GM23248 (cell line): ENCODE measurements at places on chromosomes 5 and 9.

DNA sequence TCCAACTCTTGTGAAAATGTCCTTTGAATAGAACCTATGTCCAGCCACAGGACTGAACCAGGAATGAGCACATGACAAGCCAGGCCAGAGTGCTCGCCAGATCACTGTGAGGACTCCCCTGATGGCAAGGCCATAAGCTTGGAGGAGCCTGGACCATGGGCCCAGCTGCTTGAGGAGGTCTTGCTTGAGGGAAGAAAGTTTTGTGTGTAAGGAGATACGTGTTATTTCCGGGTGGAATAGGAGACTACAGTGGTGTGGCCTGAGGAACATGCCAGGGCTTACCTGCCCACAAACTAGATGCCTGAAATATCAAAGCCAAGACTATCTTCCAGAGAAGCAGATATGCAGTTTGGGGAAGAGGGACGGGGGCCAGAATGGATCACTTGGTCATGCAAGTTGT is 84.7 kb downstream of the LIFR start:
- no peak overlapping the region for H3K27ac ChIP-seq
- H3K27me3 ChIP-seq = no peaks in the 10 kb centered on the region

DNA sequence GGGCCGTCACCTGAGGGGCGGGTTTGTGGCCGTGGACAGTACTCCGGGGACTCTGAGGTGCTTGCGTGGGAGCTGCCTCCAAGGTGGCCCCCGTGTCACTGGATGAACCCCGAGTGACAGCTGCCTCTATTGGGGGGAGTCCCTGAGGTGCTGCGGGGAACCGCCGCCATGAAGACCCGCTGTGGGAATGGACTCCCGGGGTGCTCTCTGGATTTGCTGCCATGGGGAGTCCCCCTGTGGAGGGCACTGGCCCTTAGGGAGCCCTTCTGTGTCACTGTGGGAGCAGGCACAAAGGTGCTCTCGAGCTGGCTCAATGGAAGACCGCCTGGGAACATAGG is 100.2 kb upstream of the CCL21 start:
- no peak for DNase-seq
- H3K4me3 ChIP-seq = no peak overlapping the region
- no peaks in the 10 kb centered on the region for H3K36me3 ChIP-seq
- H3K27ac ChIP-seq = no peak overlapping the region

- H3K4me3 ChIP-seq = no peak overlapping the region
- H3K4me1 ChIP-seq = peaks cover 10% of the 10 kb centered on the region; the same call in 1 of the 2 replicates
- no peak for DNase-seq
- no peak overlapping the region for H3K27ac ChIP-seq
- H3K27me3 ChIP-seq = peaks cover 30% of the 10 kb centered on the region
- no peaks in the 10 kb centered on the region for H3K36me3 ChIP-seq
These were observed 90.1 kb downstream of the LMX1B start for GRCh38 chr9:126703866-126704156.

DNA sequence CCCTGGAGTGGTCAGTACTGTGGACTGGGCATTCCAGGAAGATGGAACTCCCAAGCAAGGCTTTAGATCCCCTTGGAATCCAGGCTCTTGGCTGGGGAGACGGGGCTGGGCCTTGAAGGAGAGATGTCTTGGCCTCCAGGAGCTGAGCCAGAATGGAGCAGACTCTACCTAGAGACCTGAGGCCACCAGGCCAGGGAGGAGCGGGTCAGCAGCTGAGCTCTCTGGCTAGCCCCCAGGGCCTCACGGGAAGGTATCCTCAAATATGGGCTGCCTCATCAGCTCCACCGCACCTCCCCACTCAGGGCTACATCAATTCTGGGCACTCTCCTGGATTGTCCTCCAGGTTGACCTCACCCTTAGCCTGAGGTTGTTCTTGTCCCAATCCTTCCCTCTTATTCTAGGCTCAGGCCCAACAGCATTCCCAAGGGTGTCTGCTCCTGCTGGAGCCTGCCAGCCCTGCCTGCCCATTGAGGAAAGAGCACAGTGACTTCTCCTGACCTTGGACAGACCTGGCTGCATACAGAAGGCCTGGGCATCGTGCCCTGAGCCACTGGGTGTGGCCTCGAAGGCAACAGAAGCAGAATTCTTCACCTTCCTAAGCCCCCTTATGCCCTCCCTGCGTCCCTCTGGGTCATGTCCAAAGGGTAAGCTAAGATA is 3.0 kb upstream of the PDLIM4 start:
- DNase-seq = no peak
- H3K27ac ChIP-seq = no peak overlapping the region
- H3K4me3 ChIP-seq = no peak overlapping the region
- peaks cover 2% of the 10 kb centered on the region for H3K4me1 ChIP-seq
- no peaks in the 10 kb centered on the region for H3K36me3 ChIP-seq
- no peaks in the 10 kb centered on the region for H3K27me3 ChIP-seq

DNA sequence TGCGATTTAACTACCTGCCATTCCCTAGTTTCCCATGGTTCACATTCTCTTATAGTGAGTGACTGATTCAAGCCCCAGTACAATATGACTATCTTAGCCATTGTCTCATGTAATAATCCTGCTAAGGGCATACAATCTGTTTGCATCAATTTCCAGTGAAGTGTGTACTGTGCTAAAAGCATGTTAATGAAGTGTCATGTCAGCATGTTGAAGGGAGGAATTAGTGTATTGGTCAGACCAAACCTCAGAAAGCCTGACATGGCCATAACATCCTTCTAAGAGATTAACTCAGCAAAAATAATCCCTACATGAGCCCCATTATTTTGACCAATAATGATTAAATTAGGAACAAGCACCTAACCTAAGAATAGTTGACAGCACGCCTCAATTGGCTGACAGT is 442.4 kb downstream of the ENC1 start:
- no peaks in the 10 kb centered on the region for H3K36me3 ChIP-seq
- DNase-seq = no peak
- H3K4me1 ChIP-seq = peaks cover 21% of the 10 kb centered on the region
- H3K4me3 ChIP-seq = no peak overlapping the region
- no peak overlapping the region for H3K27ac ChIP-seq

- H3K27ac ChIP-seq = no peak overlapping the region
- DNase-seq = no peak
- no peak overlapping the region for H3K4me3 ChIP-seq
- H3K4me1 ChIP-seq = peaks cover 26% of the 10 kb centered on the region
- H3K36me3 ChIP-seq = peaks cover 12% of the 10 kb centered on the region; the same call in 1 of the 2 replicates
- H3K27me3 ChIP-seq = no peaks in the 10 kb centered on the region
These were observed 33.7 kb downstream of the PTGES start for GRCh38 chr9:129719135-129719534.

DNA sequence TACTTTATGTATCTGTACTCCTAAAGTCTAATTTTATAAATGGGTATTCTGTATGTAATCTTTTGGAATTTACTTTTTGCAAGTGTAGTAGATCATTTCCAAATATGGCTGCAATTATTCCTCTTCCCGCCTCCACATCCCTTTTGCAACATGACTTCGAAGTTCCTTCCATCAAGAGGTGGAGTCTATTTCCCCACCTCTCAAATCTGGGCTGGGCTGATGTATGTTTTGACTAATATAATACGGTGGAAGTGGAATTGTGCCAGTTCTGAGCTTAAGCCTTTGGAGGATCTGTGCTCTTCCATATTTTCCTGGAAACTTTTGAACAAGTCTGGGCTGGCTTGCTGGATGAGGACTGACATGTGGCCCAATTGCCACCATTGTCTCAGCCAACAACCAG is 155.9 kb downstream of the FGF18 start:
- no peak for DNase-seq
- peaks cover 4% of the 10 kb centered on the region; the same call in 1 of the 2 replicates for H3K4me1 ChIP-seq
- H3K27ac ChIP-seq = no peak overlapping the region
- H3K4me3 ChIP-seq = no peak overlapping the region
- H3K36me3 ChIP-seq = no peaks in the 10 kb centered on the region

DNA sequence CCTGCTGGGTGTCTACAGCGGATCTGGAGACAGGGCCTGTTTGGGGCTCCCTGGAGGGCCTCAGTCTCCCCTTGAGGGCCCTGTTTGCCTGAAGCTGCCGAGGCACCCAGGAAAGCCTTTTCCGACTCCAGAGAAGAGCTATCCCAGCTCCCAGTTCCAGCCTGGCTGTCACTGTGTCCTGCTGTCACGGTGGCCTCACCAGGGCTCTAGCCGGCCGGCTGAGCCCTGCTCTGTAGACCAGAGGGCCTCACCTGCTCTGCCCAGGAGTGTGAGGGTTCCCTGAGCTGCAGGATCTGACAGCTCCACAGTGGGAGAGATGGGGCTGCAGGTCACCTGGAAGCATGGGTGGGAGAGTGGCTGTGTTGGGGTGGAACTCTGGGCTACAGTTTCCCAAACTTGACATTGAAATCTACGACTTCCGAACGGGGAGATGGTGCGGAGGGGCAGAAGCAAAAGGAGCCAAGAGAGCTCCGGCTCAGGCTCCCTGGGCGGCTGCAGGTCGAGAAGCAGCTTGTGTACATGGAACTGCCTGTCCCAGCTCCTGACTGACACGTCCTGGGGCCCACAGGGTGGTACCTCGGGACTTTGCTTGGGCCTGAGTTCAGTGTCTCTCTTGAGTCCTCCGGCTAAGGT is 94.9 kb downstream of the CACNA1B start:
- no peak for DNase-seq
- no peaks in the 10 kb centered on the region for H3K27me3 ChIP-seq
- no peak overlapping the region for H3K27ac ChIP-seq
- no peaks in the 10 kb centered on the region for H3K36me3 ChIP-seq
- H3K4me3 ChIP-seq = no peak overlapping the region
- no peaks in the 10 kb centered on the region for H3K4me1 ChIP-seq

DNA sequence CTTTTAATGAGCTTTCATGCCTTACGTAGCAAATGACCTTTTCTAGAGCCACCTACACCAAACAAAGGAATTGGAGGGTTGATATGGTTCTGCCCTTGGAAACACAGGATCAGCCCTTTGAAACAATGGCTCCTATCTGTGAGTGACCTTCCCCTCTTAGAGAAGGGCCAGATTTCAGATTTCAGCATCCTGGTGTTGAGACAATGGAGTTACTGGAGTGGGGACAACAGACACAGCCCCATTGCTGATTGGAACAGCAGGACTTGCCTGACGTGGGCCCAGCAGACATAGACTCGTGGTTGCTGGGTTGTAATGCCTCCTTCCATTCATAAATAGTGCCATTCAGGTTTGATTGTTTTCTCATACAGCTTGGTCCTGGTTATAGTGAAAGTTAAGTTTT is 96.0 kb downstream of the GALNT10 start:
- H3K27me3 ChIP-seq = no peaks in the 10 kb centered on the region
- DNase-seq = no peak
- H3K36me3 ChIP-seq = no peaks in the 10 kb centered on the region
